Activated CD8-positive, alpha-beta memory T cell treated with anti-CD3 and anti-CD28 coated beads, Interleukin-2, amount 10 ng/mL, durations not matched to agents 7 days and 5 days (primary cell): ENCODE measurements at places on chromosomes 13 and 19. TPM values are rescaled to one million over a fixed set of nuclear protein-coding genes. Genes with fewer than 3 reads are reported as not detected.

DNA sequence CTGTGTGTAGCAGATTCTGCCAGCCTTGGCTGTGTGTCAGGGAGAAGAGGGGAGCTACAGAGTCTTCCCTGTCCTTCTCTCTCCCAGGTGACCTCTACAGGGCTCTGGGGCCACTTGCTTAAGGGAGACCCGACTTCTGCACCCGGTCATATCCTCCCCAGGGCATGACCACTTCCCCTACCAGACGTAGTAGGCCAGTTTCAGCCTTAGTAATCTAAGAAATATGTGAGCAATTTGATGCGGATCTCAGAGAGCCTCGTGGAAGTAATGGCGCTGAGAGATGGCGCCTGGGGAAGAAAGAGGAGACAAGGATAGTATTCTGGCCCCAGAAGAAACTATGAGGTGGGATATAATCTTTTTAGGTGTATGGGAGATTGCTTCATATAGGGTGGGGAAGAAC lies 41.9 kb downstream of the NFIX start:
- peak; percentile 45 for DNase-seq

THSD8 gene
- total RNA-seq = 29.8 TPM

DNA sequence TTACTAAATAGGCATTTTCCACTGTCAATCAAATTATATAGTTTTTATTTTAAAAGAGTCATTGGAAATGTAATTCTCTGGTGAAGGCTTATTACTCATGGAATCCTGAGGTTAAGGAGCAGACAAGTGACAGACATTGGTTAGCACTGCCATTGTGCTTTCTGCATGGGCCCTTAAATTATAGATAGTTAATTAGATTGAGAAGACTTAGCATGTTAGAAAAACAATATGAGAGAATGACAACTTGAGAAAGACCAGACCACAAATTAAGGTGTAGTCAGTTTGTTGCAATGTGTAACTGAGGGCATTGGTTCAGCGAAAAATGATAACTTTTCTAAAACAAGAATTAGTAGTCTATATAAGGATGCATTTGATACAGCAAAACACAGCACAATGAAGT lies 195.5 kb downstream of the SLITRK6 start:
- no peak for DNase-seq

DNA sequence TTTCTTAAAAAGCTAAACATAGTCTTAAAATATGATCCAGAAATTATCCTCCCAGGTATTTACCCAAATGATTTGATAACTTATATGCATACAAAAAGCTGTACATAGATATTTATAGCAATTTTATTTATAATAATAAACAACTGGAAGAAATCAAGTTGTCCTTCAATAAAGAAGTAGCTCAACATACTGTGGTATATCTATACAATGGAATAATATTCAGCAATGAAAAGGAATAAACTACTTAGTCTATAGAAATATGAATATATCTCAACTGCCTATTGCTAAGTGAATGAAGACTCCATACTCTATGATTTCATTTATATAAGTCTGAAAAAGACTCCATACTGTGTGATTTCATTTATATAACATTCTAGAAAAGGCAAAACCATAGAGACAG lies 47.1 kb upstream of the SLAIN1 start:
- no peak for DNase-seq

SGCG gene
- not detected for total RNA-seq

DNA sequence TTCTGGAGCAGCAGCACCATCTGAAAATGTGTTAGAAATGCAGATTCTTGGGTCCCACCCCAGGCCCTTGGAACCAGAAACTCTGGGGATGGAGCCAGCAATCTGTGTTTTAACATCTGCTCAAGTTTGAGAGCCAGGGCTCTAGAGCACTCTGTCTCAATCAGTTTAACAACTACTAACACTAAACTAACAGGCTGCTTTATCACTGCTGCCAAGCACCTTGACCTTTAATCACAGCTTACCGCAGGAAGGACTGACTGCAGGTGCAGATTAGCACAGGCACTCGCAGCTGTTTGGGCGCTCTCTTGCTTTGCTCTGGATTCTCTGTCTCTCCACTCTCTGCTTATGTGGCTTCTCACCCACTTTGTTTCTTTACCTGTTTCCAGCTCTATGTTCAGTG lies 163.5 kb downstream of the MTUS2 start:
- no peak for DNase-seq

GRCh38 chr13:20832861-20833260 lies 59.1 kb upstream of the EEF1AKMT1 start:
- DNase-seq = no peak
